GM23248 (cell line): ENCODE measurements at places on chromosomes 1 and 21. TPM values are rescaled to one million over a fixed set of nuclear protein-coding genes. Genes with fewer than 3 reads are reported as not detected.

GRCh38 chr1:244060686-244061085 lies 9.6 kb downstream of the ZBTB18 start:
- no peak for DNase-seq
- H3K27ac ChIP-seq: no peak overlapping the region
- no peaks in the 10 kb centered on the region for H3K27me3 ChIP-seq

DNA sequence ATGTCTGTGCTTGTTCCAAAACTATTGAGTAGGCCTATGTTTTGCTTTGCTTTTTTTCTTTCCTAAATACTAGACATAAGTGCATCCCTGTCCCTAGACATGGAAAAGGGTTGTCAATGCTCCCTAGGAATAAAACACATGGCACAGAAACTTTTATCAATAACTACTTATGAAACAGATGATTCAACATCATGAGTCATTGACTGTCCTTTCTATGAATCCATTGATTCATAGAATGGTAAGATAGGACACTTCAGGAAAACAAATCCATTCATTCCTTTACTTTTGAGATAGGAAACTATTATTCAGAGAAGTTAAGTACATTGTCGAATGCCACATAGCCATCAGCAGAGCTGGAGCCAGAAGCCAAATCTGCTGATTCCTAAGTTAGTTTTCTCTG lies 147.5 kb downstream of the TSEN15 start:
- no peaks in the 10 kb centered on the region for H3K36me3 ChIP-seq
- H3K27ac ChIP-seq: no peak overlapping the region
- no peak overlapping the region for H3K4me3 ChIP-seq
- peaks cover 9% of the 10 kb centered on the region for H3K4me1 ChIP-seq
- DNase-seq: peak; percentile 59
- no peaks in the 10 kb centered on the region for H3K27me3 ChIP-seq

- H3K27ac ChIP-seq: no peak overlapping the region
- no peak overlapping the region for H3K4me3 ChIP-seq
- DNase-seq: no peak
- H3K4me1 ChIP-seq: no peaks in the 10 kb centered on the region
Measured at GRCh38 chr1:154081386-154082126, 73.3 kb downstream of the NUP210L start.

PAPPA2 gene
- 3.9 and 5.8 TPM in 2 replicates for polyA plus RNA-seq

PERM1 gene
- polyA plus RNA-seq: 0.45 and 0.61 TPM in 2 replicates

POMGNT1 gene
- 57.6 and 58.9 TPM in 2 replicates for polyA plus RNA-seq
